AG09319 (cell line): ENCODE measurements at places on chromosomes 11 and 22.

- no peak for DNase-seq
These were observed 138.6 kb downstream of the KIRREL3 start for GRCh38 chr11:126861796-126862459.

DNA sequence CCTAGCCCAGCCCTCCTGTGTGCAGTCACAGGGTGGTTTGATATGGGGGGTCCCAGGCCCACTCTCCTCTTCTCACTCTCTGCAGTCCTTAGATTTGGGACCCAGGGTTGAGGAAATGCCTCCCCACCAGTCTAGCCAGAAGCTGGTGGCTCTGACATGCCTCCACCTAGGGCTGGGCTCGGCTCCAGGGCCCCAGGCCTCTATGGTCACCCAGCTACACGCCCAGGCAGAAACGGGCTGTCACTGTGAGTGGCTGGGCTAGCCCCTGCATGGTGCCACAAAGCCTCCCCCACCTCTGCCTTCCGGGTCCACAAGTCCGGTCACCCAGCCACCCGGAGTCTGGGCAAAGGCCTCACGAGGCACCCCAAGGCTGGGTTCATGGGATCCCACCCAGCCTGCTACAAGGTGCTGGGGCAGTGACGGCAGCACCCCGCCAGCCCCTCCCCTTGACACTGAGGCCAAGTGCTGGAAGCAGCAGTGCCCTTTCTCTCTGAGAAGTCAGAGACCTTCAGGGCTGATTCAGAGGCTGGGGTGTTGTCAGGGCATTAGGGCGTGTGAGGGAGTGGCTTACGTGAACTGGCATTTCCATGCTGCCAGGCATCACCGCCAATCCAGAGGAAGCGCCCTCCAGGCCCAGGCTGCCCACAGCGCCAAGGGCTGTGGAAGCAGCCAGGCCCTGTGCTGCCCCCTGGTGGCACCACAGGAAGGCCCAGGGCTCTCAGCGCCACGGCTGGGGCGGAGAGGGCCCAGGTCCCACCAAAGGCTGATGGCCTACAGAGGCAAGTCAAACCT lies 638 bp upstream of the PITPNM1 start:
- peak; percentile 75 for DNase-seq

DNA sequence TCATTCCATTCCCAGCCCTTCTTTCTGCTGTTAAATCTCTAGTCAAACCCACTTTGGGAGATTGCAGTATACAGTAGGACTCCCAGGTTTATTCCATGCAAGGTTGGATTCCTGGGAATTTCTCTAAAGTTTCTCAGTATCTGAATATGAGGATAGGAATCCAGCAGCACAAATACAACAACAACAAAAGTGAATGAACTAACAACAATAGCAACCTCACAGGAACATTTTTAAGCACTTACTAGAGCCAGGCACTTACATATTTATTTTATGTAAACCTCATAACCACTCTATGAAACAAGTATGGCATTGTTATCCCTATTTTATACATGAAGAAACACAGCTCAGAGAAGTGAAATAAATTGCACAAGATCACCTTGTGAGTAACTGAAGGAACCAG lies 1.9 kb downstream of the MMP7 start:
- no peak for DNase-seq

- no peak for DNase-seq
These were observed 18.7 kb downstream of the CACNG2 start for GRCh38 chr22:36684841-36685240.

GRCh38 chr22:24156141-24156912 lies 25.0 kb upstream of the SUSD2 start:
- no peak for DNase-seq
